ENCODE measurements at places on chromosomes 2 and 18.

DNA sequence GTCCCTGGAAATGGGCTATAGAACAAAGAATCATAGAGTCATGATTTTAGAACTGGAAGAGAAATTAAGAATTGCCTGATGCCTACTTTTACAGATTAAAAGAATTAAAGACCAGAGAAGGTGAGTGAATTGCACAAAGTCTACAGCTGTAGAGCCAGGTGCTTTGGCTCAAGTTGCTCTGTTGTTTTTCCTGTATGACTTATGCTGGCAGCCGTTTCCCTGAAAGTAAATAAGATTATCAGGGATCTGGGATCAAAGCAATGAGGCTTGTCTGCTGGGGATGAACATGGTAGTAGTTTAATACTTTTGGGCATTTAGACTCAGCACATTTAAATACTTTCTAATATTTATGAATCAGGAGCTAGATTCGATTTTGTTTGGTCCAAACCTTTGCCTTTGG is 166.9 kb downstream of the PRPF40A start:
- DNase-seq = no peak

DNA sequence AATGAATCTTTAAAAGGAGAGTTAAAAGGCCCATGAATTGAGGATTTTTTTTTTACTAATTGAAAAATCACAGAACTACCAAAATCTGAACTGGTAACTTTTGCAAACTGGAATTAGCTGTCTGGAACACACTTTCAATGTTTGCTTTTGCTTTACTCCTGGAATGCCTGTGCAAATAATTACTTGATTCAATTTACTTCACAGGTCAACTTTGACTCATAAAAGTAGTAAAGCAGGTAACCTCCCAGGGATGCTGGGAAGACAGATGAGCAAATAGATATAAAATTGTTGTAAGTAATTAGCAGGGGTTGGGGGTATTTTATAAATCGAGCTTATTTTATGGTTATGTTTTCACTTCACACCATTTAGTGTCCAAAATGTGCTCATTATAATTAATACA is 398.3 kb upstream of the HNRNPA3 start:
- no peak for DNase-seq

DNA sequence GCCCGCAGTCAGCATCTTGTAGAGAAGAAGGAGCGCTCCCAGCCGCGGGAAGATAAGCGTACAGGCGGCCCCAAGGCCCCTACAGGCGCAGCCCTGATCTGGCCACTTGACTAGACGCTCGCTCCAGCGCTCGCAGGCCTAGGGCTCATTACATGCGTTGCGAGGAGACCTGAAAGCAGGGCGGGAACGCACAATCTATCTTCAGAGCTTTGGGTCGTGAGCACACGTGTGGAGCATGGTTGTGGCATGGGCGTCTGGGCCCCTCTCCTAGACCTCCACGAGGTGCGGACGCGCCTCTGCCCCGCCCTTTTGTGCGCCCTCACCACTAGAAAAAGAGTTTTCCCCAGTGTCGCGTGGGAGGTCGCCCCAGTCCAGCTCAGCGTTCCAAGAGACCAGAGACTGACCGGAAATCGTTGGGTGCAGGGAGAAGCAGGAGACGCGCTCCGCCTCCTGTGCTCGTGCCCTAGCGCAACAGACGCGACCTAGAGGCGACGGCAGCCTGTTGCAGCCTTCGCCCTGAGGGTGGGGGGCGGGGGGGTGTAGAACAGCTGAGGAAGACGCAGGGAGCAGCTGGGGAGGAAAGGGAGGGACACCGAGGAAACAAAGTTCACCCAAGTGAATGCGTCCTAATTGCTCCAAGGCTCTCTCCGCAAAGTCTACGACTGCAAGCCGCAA is 12.6 kb downstream of the NR4A2 start:
- no peak for DNase-seq

GRCh38 chr2:128537646-128538045 is 219.0 kb upstream of the HS6ST1 start:
- DNase-seq = no peak

GRCh38 chr2:56918790-56919189 is 735.0 kb downstream of the CCDC85A start:
- no peak for DNase-seq

DNA sequence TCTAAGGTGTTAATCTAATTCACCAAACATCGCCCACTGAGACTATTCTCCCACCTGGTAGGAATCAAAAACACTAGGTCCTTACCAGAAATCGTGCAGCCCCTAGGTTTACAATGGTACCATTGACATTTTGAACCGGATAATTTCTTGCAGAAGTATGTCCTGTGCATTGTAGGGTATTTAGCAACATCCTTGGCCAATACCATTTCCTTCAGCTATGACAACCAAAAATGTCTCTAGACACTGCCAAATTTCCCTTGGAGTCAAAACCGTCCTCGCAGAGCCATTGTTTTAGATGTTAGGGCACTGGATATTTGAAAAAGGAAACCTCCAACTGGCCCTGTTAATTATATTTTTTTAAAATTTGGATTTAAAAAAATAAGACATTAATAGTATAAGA is 3.8 kb downstream of the VPS54 start:
- DNase-seq = no peak

GRCh38 chr18:68735483-68736343 is 20.8 kb upstream of the TMX3 start:
- DNase-seq = peak; percentile 48

GRCh38 chr2:237739101-237739500 is 59.5 kb upstream of the RBM44 start:
- DNase-seq = no peak

DNA sequence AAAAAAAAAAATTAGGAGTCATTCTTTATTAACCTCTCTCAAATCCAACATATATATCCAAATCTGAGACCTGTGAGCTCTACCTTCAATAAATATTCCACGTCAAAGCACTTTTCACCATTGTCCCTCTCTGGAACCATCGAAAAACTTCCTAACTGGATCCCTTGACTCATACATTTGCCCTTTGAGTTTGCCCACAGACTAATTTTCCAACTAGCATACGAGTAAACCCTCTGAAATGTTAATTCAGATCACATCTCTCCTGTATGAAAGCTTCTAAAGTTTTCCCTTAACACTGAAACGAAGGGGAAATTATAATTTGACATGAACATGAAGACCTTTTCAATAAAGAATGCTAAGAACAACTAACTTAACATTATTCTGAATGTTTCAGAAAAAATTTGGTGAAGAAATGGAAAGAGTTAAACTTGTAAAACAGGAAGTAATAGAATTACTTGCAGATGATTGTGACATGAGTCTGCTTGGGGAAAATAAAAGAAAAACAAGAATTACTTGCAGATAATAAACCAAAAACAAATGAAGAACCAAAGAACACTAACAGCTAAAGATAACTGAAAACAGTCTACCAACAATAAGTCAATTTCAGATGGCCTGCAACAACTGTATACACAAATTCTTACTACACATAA is 110.6 kb downstream of the C2orf74 start:
- DNase-seq = no peak

DNA sequence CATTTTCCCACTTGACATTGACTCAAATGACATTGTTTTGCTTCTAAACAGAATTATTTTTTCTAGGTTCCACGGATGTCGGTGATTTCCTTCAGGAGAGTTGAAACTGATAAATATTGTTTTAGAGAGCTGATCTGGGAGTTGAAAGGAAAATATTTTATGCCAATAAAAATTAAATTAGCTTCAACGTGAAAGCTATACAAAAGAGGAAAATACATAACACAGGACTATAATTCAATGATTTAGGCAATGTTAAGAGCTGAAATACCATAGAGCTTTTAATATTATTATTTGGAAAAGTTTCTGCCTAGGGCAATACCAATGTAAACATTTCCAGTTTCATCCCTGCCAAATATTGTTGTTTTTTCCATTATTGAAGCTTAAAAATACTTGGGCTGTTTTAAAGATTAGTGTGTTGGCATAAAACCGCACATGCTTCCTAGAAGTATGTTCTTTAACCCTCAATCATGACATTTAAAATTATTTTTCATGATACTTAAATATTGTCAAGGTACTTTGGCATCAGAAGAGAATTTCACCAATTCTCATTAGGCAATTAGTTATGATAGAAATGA is 18.6 kb upstream of the PDE1A start:
- DNase-seq = no peak

- no peak for DNase-seq
These were observed 37.3 kb downstream of the GKN2 start for GRCh38 chr2:68915393-68915792.

All from CD4-positive, alpha-beta T cell treated with Interleukin-15 for 4 hours (primary cell).